ENCODE measurements at places on chromosomes 2 and 18.

GRCh38 chr18:64380117-64380516 lies 231.2 kb upstream of the LINC00305 start:
- DNase-seq = no peak

GRCh38 chr2:190910341-190911136 lies 29.9 kb downstream of the GLS start:
- DNase-seq = no peak

DNA sequence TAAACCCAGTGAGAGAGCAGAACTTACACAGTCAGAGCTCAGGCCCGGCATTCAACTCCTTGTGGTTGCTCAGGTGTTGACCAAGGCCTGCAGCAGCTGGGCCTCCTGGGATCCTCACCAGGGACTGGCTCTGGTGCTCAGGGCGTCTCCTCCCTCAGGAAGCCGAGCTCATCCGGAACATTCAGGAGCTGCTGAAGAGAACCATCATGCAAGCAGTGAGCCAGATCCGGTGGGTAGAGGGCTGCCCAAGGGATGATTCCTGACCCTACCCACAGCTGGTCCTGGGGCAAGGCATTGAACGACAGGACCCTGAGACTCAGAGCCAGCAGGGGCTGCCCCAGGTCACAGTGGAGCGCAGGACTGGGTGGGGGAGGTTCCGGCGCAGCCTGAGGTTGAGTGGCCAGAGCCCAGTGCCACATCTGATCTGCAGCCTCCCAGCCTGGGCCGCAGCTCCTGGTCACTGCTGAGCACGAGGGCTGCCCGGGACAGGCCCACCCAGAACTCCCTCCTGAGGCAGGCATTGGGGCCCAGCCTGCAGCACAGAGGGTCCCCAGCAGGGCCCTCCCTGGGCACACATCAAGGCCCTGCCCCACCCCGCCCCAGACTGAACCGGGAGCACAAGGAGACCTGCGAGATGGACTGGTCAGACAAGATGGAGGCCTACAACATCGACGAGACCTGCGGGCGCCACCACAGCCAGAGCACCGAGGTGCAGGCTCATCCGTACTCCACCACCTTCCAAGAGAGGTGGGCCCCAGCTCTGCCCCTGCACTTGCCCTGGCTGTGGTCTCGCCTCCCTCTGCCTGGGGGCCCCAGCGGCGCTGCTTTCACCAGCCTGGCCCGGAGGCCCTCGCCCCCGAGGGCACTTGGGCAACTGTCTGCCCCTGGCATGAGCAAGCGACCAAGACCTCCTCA lies 2.4 kb downstream of the TEKT4 start:
- DNase-seq = no peak

DNA sequence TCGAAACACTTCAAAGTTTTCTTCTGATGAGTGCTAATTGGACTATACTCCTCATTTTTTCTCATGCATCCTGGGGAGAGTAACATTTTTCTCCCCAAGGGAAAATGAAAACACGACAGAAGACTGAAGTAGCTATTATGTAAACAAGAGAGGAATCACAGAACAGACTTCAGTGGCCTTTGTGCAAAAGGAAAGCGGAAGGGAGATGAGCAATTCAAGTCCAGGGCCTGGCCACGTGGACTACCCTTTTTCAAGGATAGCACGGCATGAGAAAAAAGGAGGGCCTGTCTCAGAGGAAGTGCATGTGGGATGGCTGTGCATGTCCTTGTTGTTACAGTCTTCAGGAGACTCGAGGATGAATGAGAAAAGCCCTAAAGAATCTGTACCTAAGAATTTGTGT lies 43.8 kb upstream of the KCNE4 start:
- DNase-seq = no peak

DNA sequence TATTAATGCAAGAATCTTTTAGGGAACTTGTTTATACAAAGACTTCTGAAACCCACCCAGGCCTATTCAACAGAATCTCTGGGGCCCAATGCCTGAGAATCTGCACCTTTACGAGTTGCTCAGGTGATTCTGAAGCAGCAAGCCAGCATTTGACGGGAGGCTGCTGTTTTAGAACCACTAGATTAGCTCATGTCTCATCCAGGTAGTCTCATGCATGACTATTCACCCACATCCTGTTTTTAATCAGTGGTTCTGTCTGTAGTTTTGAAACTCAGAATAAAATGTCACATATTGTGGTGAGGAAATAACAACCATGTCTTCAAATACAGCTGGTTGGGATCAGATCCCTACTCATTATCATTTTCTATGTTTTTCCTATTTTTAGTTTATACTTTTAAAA lies 39.5 kb downstream of the CYTIP start:
- DNase-seq = no peak

- DNase-seq = no peak
Measured at GRCh38 chr2:106085181-106085940, 108.7 kb downstream of the UXS1 start.

GRCh38 chr2:194203898-194204297 lies 1453.1 kb upstream of the SLC39A10 start:
- no peak for DNase-seq

DNA sequence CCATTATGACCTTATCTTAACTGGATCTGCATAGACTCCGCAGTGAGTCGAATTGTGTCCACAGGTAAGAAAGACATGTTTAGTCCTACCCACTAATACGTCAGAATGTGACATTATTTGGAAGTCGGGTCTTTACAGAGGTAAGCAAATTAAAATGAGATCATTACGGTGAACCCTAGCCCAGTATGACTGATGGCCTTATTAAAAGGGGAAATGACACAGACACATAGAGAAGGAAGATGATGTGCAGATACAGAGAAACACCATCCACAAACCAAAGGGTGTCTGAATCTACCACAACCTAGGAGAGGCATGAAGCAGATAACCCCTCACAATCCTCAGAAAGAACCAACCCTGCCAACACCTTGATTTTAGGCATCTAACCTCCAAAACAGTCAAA lies 135.6 kb downstream of the GALNT1 start:
- no peak for DNase-seq

GRCh38 chr18:24678107-24678506 lies 217.7 kb downstream of the HRH4 start:
- no peak for DNase-seq
